H54 (cell line): ENCODE measurements at places on chromosomes 5 and 9.

GRCh38 chr9:104746285-104746684 is 1.2 kb upstream of the NIPSNAP3A start:
- no peak for DNase-seq

GRCh38 chr9:79255651-79256260 is 316.0 kb upstream of the TLE4 start:
- DNase-seq, result no peak

DNA sequence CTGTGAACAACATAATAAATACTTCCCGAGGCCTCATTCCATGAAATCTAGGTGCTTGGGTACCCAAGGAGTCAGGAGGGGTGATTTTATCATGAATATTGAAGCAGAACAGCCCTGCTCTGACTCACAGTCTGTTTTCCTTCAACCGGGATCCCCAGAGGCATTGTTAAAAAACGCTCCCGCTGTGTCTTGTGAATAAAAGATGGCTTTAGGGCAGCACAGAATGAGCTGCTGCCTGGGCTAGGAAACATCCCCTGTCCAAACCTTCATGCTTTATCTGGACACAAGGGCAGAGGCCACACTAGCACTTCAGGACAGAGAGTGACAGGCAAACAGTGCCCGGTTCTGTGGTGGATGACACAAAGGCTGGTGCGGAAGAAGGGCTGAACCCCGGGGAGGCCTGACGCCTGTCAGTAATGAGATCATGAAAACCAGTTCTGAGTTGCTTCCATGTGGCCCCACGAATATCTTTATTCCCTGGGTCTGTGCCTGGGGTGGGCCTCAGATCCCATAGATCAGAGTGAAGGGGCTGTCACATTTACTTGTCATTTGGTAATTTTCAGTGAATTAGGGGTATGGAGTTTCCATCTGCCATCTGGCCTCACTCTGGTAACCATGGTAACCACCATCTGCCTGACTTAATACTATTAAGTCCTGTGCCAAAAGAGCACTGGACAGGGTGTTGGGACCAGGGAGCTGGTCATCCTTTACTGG is 2.6 kb downstream of the IGFBPL1 start:
- no peak for DNase-seq

- no peak for DNase-seq
Observed at GRCh38 chr9:117718701-117719100, 14.5 kb downstream of the TLR4 start.

DNA sequence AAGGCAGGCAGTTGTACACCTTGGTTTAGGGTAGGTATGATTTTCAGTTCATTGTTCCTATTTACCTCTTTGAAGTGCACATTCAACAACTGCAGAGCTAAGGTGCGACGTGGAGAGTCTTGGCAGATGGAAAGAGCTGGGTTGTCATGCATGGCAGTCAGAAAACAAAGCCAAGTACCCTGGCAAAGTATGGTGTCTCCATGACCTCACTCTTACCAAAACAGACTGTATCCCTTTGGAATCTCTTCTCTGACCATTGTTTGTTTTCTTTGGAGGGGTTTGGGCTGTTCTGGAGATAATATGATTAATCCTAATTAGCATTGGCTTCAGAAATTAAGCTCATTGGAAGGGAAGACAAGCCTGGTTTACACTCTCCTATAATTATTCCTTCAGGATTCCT is 665.7 kb downstream of the DNAH5 start:
- DNase-seq, result no peak

- DNase-seq, result no peak
Observed at GRCh38 chr9:16869131-16869881, 1.2 kb downstream of the BNC2 start.

- DNase-seq, result no peak
Observed at GRCh38 chr9:36892279-36892678, 141.8 kb downstream of the PAX5 start.

DNA sequence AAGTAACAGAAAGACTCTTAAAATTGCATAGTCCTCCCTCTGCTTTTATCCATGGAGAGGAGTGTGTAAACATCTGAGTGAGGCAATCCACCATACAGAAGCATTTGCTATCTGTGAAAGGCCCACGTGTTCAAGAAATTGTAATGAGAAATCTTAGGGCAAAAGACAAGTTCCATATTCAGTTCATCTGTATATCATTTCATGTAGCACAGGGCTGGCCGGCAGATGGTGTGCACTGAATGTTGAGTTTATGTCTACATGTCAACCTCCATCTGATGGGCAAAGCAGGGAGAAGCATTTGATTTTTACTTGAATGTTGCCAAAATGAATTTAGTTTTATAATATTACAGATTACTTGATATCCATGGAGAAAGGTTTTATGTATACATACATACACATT is 179.5 kb upstream of the RAD23B start:
- no peak for DNase-seq

DNA sequence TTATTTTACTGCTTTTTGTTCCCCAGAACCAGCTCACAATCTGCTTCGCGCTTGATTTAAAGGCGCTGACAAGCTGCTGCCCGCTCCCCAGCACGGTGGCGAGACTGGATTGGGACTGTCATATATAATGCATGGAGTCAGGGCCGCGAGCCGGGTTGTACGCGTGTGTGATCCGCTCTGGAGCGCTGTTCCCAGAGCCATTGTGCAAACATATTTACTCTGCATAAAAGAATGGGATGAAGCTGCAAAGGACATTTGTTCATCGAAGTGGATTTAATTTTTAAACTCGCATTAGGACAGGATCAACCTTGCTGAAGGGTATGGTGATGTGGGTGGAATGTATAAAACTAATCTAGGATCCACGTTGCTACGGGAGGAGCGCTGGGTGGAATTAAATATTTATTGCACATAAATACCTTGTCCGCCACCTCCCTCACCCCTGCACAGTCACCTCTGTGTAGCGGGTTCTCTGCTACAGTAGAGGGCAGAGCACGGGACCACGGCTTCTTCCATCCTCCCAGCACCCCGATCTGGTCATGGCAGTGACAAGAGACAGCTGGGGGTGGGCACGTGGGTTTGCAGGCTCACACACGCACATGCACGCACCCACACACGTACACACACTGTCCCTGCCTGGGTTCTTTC is 18.1 kb upstream of the FCN1 start:
- no peak for DNase-seq

GRCh38 chr5:62922191-62922590 is 343.6 kb downstream of the LRRC70 start:
- no peak for DNase-seq

DNA sequence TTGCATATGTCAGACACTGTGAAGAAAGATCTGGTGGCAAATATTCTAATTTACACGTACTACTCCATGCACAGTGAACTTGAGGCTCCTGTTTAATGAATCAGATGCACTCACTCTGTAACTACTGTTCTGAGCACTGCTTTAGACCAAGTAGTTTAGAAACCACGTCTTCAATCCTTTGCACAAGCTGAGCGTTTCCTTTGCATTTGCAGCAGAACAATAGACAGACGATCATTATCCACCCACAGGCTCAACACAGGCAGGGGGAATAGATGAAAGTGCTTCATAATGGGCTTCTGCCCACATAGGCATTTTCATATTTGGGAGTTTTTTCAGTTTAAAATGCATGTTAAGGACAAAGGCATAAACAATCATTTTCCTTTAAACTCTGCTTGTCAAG is 423.3 kb upstream of the ADAMTS16 start:
- DNase-seq, result no peak

- no peak for DNase-seq
Observed at GRCh38 chr5:139068494-139069151, 129.5 kb downstream of the SIL1 start.

GRCh38 chr9:130962418-130963316 is 23.6 kb upstream of the FIBCD1 start:
- DNase-seq, result peak; percentile 67

GRCh38 chr5:121384359-121384758 is 467.3 kb upstream of the FTMT start:
- no peak for DNase-seq

- no peak for DNase-seq
Observed at GRCh38 chr5:141597394-141597793, 21.4 kb downstream of the DIAPH1 start.

DNA sequence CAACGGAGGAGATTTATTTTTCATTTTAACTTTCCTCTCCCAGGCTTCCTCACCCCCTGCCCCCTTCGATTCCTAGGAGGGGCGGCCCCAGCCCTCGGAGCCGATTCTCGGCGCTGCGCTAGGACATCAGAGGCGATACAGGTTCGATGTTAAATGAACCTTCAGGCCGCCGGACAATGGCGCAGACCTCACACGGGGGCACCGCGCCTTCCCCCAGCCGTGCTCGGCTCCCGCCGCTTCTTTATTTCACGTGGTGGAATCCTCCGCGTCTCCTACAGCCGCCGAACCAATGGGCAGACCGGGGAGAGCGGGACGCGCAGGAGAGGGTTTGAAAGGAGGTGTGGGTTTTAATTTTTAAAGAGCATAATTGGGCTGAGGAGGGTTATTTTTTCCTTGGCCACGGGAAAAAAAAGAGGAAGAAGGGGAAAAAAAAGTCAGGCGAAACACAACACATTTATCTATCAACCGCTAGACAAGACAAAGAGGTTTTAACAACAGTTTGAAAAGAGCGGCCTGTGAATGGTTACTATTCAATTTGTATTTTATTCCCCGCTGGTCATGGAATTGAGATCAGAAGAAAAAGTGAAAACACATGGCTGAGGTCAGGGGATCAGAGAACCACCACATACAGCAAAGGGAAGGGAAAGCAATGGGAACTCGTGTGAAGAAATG is 126.8 kb downstream of the TMEM174 start:
- DNase-seq, result no peak

DNA sequence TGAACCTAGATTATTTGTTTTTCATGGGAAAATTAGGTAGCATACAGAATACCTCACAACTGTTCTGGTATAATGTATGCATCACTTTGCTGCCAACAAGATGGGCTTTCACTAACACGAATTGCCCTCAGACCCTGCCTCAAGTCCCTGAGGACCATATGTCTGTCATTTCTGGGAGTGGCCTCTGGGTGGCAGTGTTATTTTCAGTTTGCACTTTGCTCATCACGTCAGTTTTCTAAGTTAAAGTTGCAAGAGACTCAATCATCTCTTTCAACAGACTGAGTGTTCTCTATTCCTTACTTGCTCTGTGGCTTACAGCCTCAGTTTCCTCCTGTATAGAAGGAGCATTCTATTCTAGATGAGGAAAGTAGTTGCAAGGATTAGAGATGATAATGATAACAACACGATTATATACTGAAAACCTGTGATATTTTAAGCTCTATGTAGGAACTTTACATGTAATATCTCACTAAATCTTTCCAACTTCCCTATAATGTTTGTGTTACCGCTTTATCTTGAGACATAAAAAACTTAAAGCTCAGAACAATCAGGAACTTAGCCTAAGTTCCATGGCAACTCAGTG is 55.7 kb downstream of the TSSK1B start:
- peak; percentile 18 for DNase-seq

- no peak for DNase-seq
Observed at GRCh38 chr5:57211039-57211438, 37.2 kb downstream of the GPBP1 start.

DNA sequence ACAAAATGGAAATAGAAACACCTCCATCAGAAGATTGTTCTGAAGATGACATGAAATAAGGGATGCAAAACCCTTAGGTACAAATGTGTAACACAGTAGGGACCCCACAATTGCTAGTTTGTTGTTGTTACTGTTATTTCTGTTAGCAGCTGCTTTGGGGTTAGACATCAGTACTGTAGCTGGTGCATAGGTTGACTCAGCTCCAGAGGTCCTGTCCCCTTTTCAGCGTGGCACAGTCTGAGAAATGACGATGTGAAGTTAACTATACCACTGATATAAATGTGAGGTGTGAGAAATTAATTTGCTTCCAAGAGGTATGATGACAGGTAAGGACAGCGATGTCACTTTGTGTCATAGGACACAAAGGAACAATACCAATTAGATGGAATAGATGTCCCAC is 384.6 kb upstream of the KLF4 start:
- DNase-seq, result no peak

DNA sequence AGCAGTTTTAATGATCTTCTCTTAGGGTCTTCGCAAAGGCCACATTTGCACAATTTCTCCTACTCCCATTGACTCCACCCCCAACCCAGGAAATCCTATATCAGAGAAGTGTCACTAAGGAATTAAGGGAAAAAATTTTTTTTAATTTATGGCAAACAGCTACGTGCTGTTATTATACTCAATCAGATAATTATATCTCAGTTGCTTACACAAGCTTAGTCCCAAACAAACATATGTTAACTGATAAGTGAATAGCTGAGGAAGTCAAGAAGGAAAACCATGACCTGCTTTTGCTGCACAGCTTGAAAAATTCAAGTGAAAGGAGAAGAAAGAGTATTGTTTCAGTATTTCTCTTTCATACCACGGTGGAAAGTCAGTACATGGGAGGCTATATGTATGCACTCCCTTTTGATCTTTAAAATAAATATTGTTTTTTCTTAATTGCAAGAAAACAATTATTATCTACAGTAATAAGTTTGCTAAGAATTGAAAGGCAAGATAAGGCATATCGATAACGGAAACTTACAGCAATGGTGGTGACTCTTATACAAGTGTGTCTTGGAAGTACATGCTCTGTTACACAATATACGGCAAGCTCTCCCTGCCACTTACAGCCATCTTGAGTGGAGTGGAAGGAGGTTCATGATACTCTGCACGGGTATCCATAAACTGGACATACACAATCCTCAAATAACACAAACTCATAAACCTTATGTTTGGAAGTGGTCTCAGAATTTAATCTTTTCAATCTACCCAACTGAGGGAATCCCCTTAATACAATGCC is 167.9 kb upstream of the FREM1 start:
- DNase-seq, result no peak

- no peak for DNase-seq
Observed at GRCh38 chr9:136740069-136740468, 2.7 kb downstream of the LCN10 start.

DNA sequence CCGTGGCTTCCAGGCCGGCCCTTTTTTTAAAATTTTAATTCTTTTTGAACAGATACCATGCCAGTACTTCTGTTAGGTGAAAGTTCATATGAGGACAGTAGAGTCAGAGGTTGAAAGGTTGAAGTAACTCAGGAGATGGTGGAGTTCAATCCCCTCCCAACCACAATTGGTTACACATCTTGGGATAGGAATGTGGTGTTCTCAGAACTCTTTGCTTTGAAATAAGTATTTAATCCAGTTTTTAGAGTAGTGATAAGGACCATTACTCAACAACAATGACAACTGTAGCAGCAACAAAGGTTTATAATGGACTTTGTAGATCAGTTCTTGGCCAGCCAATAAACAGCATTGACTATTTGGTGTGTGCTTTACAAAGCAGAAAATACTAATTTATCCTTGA is 116.0 kb downstream of the ARHGAP26 start:
- DNase-seq, result no peak

GRCh38 chr5:35832762-35833161 is 23.9 kb upstream of the IL7R start:
- no peak for DNase-seq

GRCh38 chr9:136532799-136533774 is 12.8 kb downstream of the NOTCH1 start:
- DNase-seq, result no peak

DNA sequence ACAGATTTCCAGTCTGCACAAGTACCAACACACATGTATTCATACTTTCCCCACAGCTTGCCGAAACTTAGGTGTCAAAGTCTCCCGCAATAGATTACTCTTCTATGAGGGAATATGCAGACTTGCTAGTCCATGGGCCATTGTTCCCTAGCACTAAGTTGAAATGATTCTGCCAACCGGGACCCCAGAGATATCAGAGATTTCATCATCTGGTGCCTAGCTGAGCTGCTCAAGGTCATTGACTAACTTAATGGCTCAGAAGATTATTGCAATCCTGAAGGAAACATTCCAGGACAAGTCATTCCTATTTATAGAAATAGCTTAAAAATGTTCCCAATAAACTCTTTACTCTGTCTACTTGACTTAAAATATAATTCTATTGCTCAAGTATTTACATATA is 202.6 kb downstream of the PIK3R1 start:
- DNase-seq, result no peak
